ENCODE measurements at places on chromosomes 7 and 10.

- DNase-seq, result no peak
Observed at GRCh38 chr10:69498711-69499471, 47.6 kb downstream of the TSPAN15 start.

- DNase-seq, result no peak
Observed at GRCh38 chr10:78779339-78779955, 289.3 kb upstream of the ZMIZ1 start.

- no peak for DNase-seq
Observed at GRCh38 chr7:137960020-137960419, 41.9 kb downstream of the CREB3L2 start.

DNA sequence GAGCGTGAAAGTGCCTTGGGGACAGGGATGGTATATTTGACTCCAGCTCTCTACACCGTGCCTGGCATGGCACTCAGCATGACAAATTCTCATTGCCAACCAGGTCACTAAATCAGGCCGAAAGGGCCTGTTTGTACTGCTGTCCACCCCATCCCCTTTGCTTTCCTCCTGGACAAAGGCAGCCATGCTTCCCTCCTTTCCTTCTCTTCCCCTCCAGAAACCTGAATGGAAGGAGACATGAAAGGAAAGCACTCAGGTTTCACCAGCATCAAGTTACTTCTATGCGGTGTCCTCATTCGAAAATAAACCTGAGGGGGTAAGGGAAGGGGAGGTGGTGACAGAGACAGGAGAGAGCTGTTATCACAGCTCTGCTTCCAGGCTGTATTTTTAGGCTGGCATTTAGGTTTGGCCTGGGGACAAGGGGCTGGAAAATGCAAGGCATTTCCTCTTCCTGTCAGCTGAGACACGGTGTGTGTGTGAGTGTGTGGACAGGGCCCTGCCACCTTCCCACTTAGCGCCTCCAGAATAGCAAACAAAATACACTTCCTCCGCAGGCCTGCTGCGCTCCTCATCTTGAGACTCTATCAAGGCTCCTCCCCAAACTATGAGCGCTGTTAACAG lies 79.9 kb upstream of the COL13A1 start:
- DNase-seq, result peak; percentile 82

DNA sequence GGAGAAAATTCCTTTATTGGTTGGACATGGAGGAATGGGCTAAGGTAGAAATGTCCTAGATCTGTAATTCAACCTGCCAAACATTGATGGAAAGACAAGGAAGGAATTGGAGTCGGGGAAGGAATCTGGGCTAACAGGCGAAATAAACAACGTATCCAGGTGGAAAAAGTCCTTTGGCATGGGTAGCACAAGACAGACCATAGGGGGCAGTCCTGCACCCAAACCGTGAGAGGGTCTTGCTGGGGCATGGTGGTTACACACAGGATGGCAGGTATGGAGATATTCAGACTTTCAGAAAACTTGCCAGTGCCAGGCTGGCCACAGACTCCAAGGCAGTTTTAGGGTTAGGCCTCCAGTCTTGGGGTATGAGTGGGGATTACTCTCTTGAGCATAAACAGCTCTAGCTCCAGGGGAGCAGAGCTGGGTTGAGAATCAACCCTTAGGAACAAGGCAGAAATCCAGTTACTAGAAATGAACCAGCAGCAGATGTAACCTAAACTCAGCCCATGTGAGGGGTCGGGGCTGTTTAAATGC lies 188.6 kb upstream of the GDF10 start:
- no peak for DNase-seq

GRCh38 chr7:2864999-2865670 lies 21.0 kb upstream of the GNA12 start:
- DNase-seq, result no peak

Data from kidney capillary endothelial cell (primary cell).